ENCODE measurements at places on chromosomes 3 and 15. TPM values are rescaled to one million over a fixed set of nuclear protein-coding genes. Genes with fewer than 3 reads are reported as not detected.

Gene PLAAT1
- 1.0 TPM for total RNA-seq

Gene TP63
- total RNA-seq, result 26.5 TPM

GRCh38 chr15:73596174-73596573, 37.0 kb downstream of the NPTN start:
- no peak for DNase-seq

- no peak for DNase-seq
Measured at GRCh38 chr15:44064706-44065105, 130.4 kb downstream of the FRMD5 start.

DNA sequence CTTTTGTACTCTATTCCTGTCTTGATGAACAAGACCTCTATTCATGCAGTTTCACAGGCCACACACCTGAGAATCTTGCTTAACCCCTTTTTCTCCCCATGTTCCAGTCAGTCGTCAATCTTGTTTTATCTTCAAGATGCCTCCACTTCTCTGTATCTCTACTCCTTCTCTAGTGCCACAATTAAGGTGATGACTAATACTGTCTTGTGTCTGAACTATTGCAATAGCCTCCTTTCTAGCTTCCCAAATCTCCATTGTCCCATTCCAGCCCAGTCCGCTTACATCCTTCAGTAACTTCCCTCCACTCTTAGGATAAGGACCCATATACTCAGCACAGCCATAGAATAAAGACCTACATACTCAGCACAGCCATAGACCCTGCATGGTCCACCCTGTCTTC, 24.7 kb downstream of the CHST14 start:
- no peak for DNase-seq

Data from MCF 10A (cell line).